ENCODE measurements at places on chromosomes 2 and 18. TPM values are rescaled to one million over a fixed set of nuclear protein-coding genes. Genes with fewer than 3 reads are reported as not detected.

DNA sequence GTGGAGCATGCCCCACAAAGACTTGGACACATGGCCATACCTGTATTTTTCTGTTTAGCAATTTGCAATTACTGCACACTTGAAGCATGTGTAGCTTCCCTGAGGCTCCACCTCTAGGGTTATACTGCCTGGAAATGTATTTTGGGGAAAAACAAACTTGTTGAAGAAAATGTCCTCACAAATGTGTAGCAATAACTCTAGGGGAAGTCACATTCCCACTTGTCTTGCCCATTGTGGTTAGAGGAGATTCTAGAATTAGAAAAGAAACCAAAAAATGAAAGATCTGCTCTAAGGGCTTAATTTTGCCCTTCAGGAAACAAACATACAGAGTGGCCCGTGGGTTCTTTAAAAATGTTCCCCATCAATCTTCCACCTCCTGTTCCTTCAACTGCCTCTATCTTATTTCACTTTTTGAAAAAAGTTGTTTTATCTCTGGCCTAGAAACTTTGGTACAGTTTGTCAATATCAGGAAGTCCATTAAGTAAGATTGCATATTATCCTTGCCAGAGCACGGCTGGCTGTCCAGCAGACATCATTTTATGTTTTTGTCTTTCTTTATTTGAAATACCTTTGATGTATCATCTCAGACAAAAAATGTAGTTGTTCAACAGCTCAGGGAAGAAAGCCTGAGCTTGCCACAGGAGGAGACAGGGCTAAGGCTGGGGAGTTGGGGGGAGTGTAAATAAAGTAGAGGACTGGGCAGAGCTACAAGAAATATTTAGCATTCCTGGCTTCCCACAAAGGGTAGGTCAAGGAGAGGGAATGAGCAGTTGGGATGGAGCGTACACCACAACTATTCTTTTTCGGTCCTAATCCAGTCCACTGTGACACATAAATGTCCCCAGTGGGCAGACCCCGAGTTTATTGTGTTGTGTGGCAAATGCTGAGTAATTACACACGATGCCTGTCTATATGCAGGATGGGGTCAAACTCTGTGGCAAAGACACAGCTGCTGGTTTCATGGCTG lies 96.8 kb upstream of the CDC42EP3 start:
- no peak overlapping the region for H3K4me3 ChIP-seq
- no peaks in the 10 kb centered on the region for H3K36me3 ChIP-seq
- no peak for DNase-seq
- no peaks in the 10 kb centered on the region for H3K4me1 ChIP-seq
- no peak overlapping the region for H3K27ac ChIP-seq
- H3K27me3 ChIP-seq: no peaks in the 10 kb centered on the region

Gene PUS10
- 1.8 TPM for total RNA-seq

- no peak overlapping the region for H3K4me3 ChIP-seq
- no peak for DNase-seq
- H3K27ac ChIP-seq: no peak overlapping the region
These were observed 23.0 kb downstream of the ERMN start for GRCh38 chr2:157302492-157303099.

Gene DIPK1C
- total RNA-seq: 2.6 TPM

GRCh38 chr2:122193622-122194021 lies 438.2 kb downstream of the TSN start:
- no peaks in the 10 kb centered on the region for H3K4me1 ChIP-seq
- no peak for DNase-seq
- H3K27me3 ChIP-seq: no peaks in the 10 kb centered on the region
- no peak overlapping the region for H3K4me3 ChIP-seq

GRCh38 chr2:88137833-88138232 lies 10.0 kb upstream of the FABP1 start:
- H3K36me3 ChIP-seq: no peaks in the 10 kb centered on the region
- no peak for DNase-seq
- no peak overlapping the region for H3K4me3 ChIP-seq
- H3K27ac ChIP-seq: no peak overlapping the region
- H3K4me1 ChIP-seq: no peaks in the 10 kb centered on the region
- H3K27me3 ChIP-seq: no peaks in the 10 kb centered on the region

DNA sequence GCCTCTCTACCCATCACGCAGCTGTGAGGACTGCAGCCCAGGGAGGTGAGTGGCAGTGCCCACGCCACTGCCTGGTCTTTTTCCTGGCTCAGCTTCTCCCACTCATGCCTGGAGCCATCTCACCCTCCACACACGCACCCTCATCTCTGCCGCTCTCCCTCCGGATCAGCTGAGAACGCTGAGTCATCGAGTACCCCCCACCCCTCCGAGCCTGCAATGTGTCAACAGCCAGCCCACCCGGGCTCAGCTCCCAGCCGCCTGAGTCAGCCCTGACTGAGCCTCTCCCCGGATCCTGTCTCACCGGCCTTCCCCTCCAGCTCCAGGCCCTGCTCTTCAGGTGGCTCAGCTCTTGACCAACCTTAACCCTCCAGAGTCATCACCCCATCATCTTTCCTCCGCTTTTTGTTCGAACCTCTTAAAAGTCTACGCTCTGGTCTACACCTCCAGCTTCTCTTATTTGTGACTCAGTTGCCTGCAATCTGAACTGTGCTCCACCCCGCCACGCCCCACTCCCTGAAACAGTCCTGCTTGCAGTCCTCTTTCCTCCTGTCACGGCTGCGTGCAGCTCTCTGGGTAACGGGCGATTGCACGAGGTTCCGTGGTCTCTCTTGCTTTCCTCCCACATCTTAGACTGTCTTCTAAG lies 94.4 kb upstream of the ASAP2 start:
- no peaks in the 10 kb centered on the region for H3K4me1 ChIP-seq
- peak; percentile 70 for DNase-seq
- no peak overlapping the region for H3K27ac ChIP-seq
- no peaks in the 10 kb centered on the region for H3K27me3 ChIP-seq
- H3K4me3 ChIP-seq: no peak overlapping the region
- H3K36me3 ChIP-seq: no peaks in the 10 kb centered on the region

DNA sequence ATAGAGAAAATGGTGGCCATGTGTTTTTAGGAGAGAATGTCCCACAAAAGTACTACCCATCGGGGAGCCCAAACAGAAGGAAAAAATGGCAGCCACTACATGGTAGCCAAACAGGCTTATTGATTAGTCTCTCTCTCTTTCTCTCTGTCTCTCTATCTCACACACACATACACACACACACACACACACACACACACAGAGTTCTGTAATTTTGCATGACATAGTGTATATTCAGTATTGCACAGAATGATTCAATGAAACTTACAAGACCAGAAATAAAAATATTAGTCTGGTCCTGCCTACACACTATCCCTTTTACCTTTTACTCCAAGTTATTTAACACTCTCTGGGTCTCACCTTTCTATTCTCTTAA lies 124.8 kb upstream of the SLC39A10 start:
- H3K27ac ChIP-seq: no peak overlapping the region
- DNase-seq: no peak
- no peak overlapping the region for H3K4me3 ChIP-seq
- no peaks in the 10 kb centered on the region for H3K27me3 ChIP-seq
- H3K4me1 ChIP-seq: no peaks in the 10 kb centered on the region
- no peaks in the 10 kb centered on the region for H3K36me3 ChIP-seq

Data from right atrium auricular region (tissue), 2 donors.